NCI-H2081 treated with DMSO at 0.1 percent for 48 hours (cell line): ENCODE measurements at places on chromosomes 12 and 14.
A peak's percentile ranks its signal among the peaks of the same experiment; 100 is the strongest.

- DNase-seq, result no peak
Measured at GRCh38 chr14:75860561-75861160, 121.1 kb downstream of the TGFB3 start.

DNA sequence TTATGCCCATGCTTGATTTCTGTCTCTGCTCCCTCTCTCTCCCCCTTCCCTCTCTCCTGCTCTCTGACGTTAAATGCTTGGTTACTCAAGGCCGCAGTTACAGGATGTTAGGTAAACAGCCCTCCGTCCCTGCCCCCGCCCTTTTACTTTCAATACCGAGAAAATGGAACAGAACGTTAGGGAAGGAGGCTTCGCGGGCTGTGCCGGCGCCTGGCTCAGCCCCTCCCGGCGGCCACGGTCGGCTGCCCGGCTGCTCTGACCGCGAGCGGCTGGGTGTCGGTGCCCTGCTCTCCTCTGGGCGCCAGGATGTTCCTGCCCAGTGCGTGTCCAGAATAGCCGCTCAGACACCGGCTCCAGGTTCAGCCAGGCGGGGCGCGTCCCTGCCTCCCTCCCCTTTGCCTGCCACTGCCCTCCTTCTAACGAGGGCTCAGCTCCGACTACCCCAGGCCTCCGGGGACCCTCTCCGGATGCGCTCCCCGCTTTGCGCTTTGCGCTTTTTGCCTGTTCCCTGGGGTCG lies 166.1 kb downstream of the ADCK1 start:
- no peak for DNase-seq

- DNase-seq, result peak; percentile 21
Measured at GRCh38 chr12:113030875-113031525, 25.5 kb upstream of the DTX1 start.

DNA sequence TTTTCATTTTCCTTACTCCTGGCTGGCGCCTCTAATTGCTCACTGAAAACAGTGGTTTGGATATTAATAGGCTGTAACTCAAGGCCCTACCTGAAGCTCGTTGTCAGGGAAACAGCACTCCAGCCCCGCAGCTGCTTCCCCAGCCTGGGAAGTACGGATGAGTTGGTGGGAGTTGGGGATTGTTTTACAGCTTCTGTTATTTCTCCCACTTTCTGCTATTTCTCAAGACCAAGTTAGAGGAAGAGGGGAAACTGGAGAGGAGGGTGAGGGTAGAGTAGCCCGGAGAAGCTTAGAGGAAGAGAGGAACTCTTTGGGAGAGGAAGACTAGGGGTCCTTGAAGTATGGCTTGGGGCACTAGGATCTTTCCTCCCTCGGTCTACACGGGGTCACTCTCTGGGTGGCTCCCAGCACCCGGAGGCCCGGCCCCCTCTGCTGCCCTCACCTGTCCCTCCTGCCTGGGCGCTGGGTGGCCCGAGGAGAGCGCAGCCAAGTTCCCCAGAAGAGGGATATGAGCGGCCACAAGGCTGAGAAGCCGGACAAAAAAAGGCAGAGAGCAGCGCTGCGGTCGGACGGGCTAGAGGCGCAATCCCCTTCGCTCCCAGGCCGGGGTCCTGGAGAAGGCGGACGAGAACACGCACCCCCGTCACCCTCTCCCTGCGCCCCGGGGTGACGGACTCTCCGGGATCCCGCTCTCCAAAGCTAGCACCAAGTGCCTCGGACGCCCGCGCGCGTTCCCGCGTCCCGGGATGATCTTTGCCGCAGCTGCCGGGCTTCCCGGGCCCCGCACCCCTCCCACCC lies 671 bp downstream of the SPTB start:
- no peak for DNase-seq

- peak; percentile 20 for DNase-seq
Measured at GRCh38 chr12:122499991-122500684, 594 bp downstream of the ZCCHC8 start.

DNA sequence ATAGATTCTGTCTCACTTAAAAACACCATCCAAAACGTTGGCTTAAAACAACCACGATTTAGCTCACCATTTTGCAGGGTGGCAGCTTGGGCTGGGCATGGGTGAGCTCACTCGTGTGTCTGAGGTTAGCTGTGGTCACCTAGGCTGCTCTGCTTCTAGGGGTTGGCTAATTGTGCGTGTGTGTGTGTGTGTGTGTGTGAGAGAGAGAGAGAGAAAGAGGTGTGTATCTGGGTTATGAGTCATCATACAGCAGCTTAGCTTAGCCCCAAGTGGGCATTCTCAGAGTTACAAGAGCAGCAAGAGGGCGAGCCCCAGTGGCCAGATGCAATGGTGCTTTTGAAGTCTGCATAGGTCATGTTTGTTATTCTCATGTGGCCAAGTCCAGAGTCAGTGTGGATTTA lies 6.0 kb downstream of the FBXW8 start:
- DNase-seq, result no peak

DNA sequence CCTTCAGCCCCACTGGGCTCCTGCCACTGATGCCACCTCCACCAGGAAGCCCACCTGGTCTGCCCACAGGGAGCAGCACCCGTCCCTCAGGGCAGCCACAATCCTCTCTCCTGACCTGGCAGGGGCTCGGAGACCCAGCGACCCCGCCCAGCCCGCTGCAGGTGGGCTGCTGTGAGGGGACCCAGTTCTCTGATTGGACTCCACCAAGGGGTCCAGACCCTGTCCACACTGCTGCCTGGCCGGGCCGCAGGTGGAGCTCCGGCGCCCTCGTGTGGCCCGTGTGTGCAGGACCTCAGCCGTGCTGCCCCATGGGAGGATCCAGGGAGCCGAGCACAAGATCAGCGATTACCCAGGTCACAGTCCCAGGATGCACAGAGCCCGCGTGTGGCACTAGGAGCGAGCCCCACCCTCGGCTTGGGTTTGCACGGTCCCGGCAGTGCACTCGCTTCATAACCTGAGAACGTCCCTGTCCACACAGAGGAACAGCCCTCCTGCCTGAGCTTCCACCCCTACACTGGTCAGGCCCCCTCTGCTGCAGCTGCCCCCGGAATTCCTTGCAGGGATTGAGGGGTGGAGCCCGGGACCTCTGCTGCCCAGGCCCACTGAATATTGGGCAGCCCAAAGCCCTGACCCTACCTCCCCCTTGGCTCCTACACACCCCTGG lies 35.4 kb upstream of the TMEM179 start:
- no peak for DNase-seq

DNA sequence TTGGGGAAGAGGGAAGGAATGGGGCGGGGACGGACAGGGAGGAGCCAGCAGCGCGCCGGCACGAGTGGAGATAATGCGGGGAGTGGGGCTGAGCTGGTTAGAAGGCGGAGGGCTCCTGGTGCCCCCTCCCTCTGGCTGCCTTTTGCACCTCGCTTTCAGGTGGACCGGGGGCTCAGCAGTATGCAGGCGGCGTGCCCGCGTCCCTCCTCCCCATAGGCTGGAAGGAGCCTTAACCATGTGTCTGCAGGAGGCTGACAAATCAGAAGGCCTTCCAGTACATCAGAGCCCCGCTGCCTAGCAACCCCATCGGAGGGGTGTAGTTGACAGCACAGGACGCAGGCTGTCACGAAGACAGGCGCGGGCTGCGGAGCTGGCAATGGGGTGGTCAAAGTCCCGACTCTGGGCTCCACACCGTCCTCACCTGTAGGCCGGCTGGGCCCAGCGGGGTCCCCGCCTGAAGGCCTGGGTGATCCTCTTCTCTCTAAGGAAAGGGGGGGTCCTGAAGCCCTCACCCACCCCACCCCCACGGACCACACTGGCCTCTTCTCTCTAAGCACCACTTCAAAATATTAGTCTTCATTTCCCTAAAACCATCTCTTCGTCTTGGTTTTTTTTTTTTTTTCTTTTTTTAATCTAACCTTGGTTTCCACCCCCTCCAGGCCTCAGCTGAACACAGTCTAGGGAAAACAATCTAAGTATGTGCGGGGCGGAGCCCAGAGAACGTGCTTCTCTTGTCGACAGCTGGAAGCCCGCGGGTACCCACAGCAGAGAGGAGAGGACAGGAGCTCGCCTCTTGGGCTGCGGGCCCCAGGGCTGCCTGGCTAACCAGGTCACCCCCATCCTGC lies 44.5 kb downstream of the KDM2B start:
- no peak for DNase-seq

DNA sequence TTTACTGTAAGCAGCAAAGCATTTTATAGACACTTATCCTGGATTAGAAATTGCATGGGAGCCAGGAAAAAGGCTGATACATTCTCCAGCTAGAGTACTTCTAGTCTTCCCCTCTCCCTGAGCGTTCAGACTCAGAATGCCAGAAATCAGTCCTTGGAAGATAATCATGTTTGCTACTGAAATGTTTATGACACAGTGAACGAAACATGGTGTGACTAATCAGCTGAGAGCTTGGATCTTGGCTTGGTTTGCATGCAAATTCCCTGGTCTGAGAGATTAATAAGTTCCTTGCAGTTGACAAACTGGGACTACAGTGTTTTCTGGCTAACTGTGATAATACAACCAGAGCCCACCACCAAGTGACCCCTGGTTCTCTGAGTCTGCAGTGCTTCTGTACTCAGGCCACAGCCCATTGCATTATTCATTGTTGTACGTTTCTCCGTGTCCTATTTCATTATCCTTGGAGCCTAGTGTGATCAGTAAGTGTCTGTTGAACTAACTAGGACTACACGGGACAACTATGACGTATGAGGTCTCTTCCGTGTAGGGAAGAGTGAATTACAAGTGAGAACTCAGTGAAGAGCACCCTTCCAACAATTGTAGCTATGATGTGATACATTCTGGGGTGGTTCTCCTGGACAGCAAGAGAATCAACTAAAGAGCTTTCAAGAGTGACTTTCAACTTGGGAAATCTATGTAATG lies 34.6 kb upstream of the EVL start:
- no peak for DNase-seq

DNA sequence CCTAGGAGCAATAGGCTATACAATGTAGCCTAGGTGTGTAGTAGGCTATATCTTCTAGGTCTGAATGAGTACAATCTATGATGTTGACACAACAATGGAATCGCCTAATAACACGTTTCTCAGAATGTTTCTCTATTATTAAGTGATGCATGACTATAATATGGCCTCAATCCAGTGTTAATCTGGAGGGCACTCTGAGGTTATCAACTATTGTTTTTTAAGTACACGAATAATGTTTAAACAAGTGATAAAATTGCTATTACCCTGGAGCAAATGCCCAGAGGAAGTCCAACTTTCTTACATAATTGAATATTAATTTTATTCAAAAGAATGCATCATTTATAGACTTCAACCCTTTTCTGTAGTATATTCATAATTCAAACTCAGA lies 16.4 kb upstream of the CNIH1 start:
- no peak for DNase-seq

- DNase-seq, result no peak
Measured at GRCh38 chr12:55906056-55906455, 21.6 kb downstream of the PYM1 start.

- DNase-seq, result peak; percentile 80
Measured at GRCh38 chr12:105330283-105330930, at the start of gene C12orf75. Gene C12orf75, plus strand, starts transcription at chr12:105330691. Its CDS starts 201 bp downstream, at chr12:105330892.

- DNase-seq, result no peak
Measured at GRCh38 chr14:27245947-27246346, 648.1 kb upstream of the NOVA1 start.

- DNase-seq, result no peak
Measured at GRCh38 chr12:128548949-128549348, 274.8 kb downstream of the SLC15A4 start.

DNA sequence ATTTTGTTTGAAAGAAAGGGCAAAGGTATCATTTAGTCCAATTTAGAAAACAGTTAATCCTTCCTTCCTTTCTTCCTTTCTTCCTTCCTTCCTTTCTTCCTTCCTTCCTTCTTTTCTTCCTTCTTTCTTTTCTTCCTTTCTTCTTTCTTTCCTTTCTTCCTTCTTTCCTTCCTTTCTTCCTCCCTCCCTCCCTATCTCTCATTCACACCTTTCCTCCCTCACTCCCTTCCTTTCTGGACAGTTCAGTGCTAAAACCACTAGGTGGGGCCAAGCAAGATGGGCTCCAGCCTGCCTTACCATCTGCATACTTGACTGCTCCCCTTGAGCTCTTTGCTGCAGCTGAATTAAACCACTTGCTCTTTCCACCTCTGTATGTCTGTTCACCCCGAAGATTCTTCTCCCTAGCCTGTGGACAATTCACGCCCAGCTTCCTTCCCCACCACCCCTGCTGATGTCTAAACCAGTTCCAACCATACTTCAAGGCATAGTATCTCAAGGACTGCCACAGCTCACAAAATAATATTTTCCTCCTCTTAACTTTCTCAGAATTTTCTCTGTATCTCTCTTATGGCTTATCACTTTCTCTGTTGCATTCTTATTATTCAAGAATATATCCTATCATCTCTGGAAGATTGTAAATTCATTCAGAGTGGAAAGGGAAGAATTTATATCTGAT lies 78.0 kb downstream of the DBX2 start:
- no peak for DNase-seq

- DNase-seq, result no peak
Measured at GRCh38 chr12:53241623-53242412, 9.8 kb upstream of the RARG start.

DNA sequence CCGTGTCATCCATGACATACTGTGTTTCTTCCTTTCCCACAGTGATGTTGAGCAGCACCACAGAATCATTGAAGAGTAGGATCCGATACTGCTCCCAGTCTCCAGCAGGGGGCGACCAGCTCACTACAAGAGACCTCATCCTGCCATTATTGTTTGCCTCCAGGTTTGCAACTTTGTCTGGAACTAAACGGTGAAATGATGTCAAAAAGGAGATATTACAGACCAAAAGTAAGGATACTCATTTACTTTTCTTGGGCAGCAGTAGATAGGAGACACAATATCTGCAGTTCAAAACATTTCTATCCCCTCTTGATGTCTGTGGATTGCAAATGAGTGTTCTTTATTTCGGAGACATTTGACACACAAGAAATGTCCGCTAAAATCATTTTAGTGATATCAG lies 47.2 kb downstream of the PTPRB start:
- peak; percentile 64 for DNase-seq

- no peak for DNase-seq
Measured at GRCh38 chr12:65189028-65189718, 19.8 kb downstream of the LEMD3 start.

DNA sequence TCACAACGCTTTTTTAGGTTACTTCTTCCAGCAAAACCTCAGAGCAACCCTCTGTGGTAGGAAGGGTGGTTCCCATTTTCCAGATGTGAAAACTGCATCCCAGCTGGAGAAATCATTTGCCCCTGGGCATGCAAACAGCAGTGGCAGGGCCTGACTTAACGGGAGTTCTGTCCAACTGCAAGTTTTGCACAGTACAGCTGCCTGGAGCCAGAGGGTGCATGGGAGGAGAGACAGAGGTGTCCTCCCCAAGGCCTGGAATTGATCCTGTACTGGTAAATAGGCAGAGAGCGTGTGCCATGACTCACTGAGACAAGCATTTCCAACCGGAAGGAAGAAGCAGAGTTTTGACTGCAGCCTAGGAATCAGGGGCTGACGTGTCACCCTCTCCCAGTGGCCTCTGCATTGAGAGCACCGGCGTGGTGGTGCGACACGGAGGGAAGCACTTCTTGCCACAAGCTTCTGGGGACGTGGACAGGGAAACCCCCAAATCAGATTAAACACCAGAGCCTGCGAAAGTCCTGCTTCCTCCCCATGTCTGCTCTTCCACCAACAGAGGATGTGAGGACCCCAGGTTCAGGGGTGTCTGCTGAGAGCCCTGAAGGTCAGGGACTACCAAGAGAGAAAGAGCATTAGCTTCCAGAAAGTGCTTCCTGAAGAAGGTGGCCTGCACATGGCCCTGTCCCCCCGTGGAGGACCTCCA lies 19.0 kb upstream of the SERPINA4 start:
- no peak for DNase-seq

GRCh38 chr14:70011708-70012107 lies 132.5 kb downstream of the SMOC1 start:
- no peak for DNase-seq
